ENCODE measurements at places on chromosomes 4 and X. TPM values are rescaled to one million over a fixed set of nuclear protein-coding genes. Genes with fewer than 3 reads are reported as not detected.

BEX5 gene
- total RNA-seq = 3.0 TPM

PDE6B gene
- total RNA-seq = not detected

TSPAN7 gene
- 77.5 TPM for total RNA-seq

APOOL gene
- total RNA-seq = 36.2 TPM

HERC5 gene
- 3.0 TPM for total RNA-seq

PPM1K gene
- 4.9 TPM for total RNA-seq

HSD17B10 gene
- total RNA-seq = 151 TPM

FGFR3 gene
- 0.62 TPM for total RNA-seq

PWWP3B gene
- total RNA-seq = 0.12 TPM

TRPC5OS gene
- total RNA-seq = not detected

ZGRF1 gene
- 8.7 TPM for total RNA-seq

RADX gene
- total RNA-seq = 9.0 TPM

PAGE5 gene
- not detected for total RNA-seq

RASGEF1B gene
- 0.15 TPM for total RNA-seq

FGA gene
- not detected for total RNA-seq

DMD gene
- 3.9 TPM for total RNA-seq

ERVMER34-1 gene
- 3.2 TPM for total RNA-seq

MOB1B gene
- 9.2 TPM for total RNA-seq

KLHL15 gene
- 19.3 TPM for total RNA-seq

RAI2 gene
- total RNA-seq = not detected

CENPVL2 gene
- total RNA-seq = not detected

TMEM187 gene
- total RNA-seq = 10.0 TPM

ETDA gene
- not detected for total RNA-seq

RRH gene
- total RNA-seq = not detected

SH3BP2 gene
- 7.5 TPM for total RNA-seq

RGN gene
- total RNA-seq = not detected

HMX1 gene
- total RNA-seq = not detected

XKRX gene
- total RNA-seq = 2.6 TPM

PCDH10 gene
- total RNA-seq = not detected

TEX11 gene
- total RNA-seq = 0.12 TPM

ESX1 gene
- not detected for total RNA-seq

PLXNB3 gene
- 4.9 TPM for total RNA-seq

HELT gene
- not detected for total RNA-seq

EVC gene
- 3.1 TPM for total RNA-seq

RHOXF2B gene
- not detected for total RNA-seq

ADGRL3 gene
- total RNA-seq = 1.4 TPM

H2BW1 gene
- total RNA-seq = not detected

MFAP3L gene
- 6.6 TPM for total RNA-seq

ITM2A gene
- total RNA-seq = 0.43 TPM

GJB1 gene
- not detected for total RNA-seq

CTSO gene
- 3.7 TPM for total RNA-seq

AMOT gene
- 0.98 TPM for total RNA-seq

FABP2 gene
- not detected for total RNA-seq

GLUD2 gene
- 0.35 TPM for total RNA-seq

USP17L12 gene
- not detected for total RNA-seq

STATH gene
- not detected for total RNA-seq

UNC5C gene
- total RNA-seq = 0.02 TPM

All from NCI-H460 (cell line).